ENCODE measurements at places on chromosomes 7 and 10. TPM values are rescaled to one million over a fixed set of nuclear protein-coding genes. Genes with fewer than 3 reads are reported as not detected.

Gene TAS2R4
- 0.92 TPM for total RNA-seq

Gene EPHA1
- 0.14 TPM for total RNA-seq

Gene TEX47
- total RNA-seq = not detected

Gene TUBAL3
- total RNA-seq = not detected

Gene ERVW-1
- not detected for total RNA-seq

Gene POP7
- total RNA-seq = 27.6 TPM

Gene PRSS2
- not detected for total RNA-seq

Gene BZW2
- 41.2 TPM for total RNA-seq

Gene C10orf105
- total RNA-seq = under 0.01 TPM

Gene EPDR1
- 112 TPM for total RNA-seq

Gene ATOH7
- total RNA-seq = not detected

Gene BMPR1A
- total RNA-seq = 48.9 TPM

Measured in smooth muscle cell of bladder (primary cell).